Stimulated activated CD4-positive, alpha-beta T cell treated with anti-CD3 and anti-CD28 coated beads, Interleukin-1b, Interleukin-23, amount 100 ng/mL, for 24 hours (primary cell): ENCODE measurements at places on chromosomes 11 and 22.

GRCh38 chr11:84899740-84900139, 727.4 kb downstream of the DLG2 start:
- no peak for DNase-seq

DNA sequence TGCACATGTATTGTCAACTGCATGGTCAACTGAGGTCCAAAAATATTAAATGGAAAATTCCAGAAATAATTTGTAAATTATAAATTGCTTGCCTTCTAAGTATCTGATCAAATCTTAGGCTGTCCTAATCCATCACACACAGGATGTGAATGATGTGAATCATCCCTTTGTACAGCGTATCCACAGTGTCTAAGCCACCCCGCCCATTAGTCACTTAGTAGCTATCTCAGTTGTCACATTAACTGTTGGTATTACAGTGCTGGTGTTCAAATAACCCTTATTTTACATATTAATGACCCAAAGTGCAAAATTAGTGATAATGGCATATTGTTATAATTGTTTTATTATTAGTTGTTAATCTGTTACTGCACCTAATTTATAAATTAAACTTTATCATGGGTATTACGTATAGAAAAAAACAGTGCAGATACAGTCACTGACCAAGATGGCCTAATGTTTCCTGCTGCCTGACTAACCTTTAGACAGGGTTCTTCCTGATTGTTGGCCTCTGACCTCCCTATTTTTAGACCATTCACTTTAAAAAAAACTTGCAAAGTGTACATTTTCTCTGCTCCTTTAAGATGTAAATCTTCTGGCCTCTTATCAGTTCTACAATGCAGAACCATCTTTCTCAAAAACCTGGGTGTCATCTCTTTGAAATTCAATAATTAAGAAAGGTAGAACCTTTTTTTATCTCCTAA, 2.9 kb upstream of the SVIP start:
- DNase-seq = no peak

- no peak for DNase-seq
Observed at GRCh38 chr22:24184057-24184798, 2.9 kb downstream of the SUSD2 start.

- DNase-seq = no peak
Observed at GRCh38 chr11:117425679-117426296, 98.1 kb downstream of the CEP164 start.

- no peak for DNase-seq
Observed at GRCh38 chr22:42919199-42919598, 62.1 kb upstream of the ARFGAP3 start.

DNA sequence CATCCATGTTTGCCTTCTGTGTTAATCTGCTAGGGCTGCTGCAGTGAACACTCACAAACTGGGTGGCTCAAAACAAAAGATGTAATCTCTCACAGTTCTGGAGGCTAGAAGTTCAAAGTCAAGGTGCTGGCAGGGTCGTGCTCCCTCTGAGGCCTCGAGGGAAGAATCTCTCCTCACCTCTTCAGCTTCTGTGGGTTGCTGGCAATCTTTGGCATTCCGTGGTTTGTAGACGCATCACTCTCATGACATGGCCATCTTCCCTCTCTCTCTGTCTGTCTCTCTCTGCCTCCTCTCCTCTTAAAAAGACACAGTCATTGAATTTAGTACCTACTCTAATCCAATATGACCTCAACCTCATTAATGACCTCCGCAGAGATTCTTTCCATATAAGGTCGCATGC, 78.8 kb downstream of the TSPAN18 start:
- no peak for DNase-seq

DNA sequence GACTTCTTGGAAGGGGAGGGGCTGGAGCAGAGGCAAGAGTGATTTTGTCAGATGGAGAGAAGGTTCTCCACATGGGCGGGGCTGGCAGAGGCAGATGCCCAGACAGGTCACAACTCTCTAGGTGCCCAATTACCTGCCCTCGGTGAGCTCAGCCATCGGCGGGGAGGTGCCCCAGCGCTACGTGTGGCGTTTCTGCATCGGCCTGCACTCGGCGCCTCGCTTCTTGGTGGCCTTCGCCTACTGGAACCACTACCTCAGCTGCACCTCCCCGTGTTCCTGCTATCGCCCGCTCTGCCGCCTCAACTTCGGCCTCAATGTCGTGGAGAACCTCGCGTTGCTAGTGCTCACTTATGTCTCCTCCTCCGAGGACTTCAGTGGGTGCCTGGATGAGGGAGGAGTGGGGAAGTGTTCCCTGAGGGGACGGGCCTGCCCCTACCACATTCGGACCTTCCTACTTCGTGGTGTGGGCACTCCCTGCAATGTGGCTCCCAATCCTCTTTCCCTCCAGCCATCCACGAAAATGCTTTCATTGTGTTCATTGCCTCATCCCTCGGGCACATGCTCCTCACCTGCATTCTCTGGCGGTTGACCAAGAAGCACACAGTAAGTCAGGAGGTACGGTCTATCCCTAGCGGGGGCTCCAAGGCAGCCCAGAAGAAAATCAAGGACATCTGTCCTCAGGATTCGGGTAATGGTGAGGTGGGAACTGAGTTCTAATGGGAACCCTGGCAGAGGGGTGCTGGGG, 15.6 kb downstream of the PGAP2 start:
- DNase-seq = no peak

DNA sequence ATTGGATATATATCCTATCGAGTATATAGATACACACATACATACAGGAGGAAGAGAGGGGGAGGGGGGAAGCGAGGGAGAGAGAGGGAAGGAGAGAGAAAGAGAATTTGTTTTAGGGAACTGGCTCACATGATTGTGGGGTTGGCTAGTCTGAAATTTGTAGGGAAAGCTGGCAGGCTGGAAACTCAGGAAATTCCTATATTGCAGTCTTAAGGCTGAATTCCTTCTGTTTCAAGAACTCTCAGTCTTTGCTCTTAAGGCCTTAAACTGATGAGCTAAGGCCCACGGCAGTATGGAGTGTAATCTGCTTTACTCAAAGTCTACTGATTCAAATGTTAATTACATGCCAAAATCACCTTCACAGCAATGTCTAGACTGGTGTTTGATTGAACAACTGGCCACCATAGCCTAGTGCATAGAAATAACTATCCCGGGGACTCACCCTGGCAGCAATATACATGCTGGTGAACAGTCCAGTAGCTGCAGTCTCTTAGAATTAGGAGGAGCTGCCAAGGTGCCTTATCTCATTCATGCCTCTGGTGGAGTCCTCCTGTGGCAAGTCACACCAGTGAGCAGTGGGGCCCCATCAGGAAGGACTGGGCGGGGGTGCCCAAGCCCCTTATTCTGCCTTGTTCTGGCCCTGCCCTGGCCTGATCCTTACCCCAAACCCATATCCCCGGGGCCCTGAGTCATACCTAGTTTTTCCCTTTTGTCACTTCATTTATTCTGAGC, 59.7 kb upstream of the AMPD3 start:
- no peak for DNase-seq

- DNase-seq = peak; percentile 74
Observed at GRCh38 chr22:36365020-36365411, 22.8 kb downstream of the MYH9 start.

DNA sequence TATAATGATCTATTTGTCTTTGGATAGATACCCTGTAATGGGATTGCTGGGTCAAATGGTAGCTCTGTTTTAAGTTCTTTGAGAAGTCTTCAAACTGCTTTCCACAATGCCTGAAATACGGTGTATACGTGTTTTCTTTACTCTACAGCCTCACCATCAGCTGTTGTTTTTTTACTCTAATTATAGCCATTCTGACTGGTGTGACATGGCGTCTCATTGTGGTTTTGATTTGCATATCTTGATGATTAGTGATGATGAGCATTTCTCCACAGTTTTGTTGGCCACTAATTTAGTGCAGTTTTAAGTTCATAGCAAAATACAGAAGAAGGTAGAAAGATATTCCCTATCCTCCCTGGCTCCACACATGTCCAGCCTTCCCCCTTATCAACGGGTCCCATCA, 26.3 kb upstream of the VPREB1 start:
- DNase-seq = no peak

GRCh38 chr22:40540265-40540664, 96.3 kb downstream of the MRTFA start:
- DNase-seq = no peak

DNA sequence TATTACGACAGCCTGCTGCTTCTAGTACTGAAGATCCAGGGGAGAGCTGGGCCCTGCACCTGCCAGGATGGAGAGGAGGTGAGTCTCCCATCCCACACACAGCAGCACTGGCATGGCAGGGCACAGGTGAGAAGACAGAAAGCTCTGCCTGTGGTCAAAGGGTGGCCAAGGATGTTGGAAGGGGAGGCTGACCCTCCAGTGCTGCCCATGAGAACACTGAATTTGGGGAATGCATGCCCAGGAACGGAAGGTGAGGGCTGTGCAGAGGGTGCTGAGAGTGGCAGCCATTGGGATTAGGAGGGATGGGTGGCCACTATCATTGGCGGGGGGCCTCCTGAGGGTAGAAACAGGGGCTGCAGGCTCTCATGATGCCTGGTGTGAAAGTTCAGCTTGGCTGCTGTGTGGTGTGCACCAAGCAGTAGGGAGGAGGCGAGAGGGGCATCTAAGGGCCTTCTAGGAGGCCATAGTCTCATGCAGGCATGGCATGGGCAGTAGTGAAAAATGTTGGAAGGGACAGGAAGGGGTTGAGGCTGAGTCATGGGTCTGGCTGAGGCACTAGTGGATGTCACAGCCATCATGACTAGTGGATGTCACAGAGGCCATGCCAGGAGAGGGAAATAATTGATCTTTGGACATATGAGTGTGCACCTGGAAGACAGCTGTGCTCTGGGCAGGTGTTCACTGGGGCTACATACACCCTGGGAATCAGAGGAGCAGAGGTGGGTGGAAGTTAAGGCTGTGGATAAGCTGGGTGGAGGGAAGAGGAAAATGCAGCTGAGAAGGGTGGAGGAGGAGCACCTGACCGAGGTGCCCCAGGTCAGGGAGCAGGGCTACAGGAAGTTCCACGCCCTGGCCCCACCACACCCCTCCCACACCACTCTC, 2.5 kb upstream of the LRRC74B start:
- DNase-seq = no peak

DNA sequence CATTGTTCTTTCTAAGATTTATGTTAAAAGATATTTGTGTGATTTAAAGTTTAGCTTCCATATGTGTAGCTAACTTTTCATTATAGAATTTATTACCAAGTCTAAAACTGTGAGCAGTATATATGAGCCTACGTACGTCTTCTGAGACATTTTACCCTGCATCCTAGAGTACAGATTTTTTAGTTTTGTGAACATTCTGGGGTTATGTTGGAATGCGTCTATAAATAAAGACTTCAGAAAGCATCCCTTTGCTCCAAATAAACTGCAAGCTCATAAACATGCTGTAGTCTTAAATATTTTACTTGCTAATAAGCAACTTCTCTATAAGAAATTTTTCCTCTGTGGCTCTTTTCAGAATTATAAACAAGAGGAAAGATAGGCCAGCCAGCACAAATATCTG, 236.5 kb downstream of the DDX10 start:
- DNase-seq = no peak

- no peak for DNase-seq
Observed at GRCh38 chr22:29031227-29032011, 30.2 kb downstream of the C22orf31 start.

GRCh38 chr11:44798607-44798972, 71.8 kb downstream of the TSPAN18 start:
- no peak for DNase-seq

- peak; percentile 36 for DNase-seq
Observed at GRCh38 chr11:124402326-124402922, 3.6 kb upstream of the OR8B3 start.

DNA sequence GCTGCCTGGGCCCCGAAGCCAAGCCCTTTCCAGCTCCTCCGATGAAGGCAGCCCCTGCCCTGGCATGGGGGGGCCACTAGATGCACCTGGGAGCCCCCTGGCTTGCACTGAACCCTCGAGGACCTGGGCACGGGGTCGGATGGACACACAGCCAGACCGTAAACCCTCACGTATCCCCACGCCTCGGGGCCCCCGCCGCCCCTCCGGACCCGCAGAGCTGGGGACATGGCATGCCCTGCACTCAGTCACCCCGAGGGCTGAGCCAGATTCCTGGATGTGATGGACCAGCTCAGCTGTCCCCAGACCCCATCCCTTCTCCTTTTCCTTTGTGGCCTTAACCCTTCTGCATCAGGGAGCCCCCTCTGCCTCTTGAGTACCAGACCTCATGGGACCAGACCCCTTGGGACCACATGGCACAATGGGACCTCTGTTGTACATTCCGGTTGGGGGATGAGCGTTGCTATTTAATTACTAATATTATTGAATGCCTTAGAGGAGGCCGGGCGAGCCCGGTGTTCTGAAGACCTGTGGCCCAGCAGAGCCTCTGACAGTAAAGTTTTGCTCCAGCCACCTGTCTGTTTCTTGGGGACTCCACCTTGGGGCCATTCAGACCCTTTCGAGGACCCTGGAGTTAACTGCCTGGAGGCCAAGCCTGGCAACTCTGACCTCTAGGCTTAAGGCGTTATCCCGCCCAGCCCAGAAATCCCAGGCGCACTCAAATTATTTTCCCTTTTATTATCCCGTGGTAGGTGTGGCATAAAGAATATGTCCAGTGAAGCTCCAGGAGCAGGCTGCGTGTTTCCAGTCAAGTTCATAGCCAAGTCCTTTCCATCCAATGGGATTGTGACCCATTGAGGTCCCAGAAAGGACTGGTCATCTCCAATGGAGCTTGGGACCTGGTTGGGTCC, 3.0 kb downstream of the RASL10A start:
- no peak for DNase-seq

DNA sequence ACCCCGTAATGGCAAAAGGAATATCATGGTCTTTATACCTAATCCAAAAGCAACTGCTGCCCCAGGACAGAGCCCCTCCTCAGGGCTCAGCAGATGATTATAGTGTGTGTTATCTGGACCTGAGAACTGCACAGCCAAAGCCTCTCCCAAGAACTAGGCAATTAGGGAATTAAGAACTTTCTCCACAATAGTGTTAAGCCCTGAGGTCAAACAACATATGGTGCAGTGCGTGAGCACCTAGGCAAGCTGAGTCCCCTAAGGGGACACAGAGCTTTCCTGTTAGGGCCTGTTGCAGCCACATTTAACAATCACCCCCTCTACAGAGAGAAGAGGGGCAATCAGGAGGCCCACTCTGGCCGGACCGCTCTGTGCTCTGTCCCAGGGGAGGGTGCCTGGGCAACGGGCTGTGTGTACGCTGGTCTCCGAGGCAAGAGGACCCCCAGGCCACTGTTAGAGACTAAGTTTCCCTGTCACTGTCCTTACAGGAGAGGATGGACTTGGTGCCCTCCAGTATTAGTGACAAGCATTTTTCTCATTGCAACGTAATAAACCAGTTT, 1.4 kb upstream of the KCNJ5 start:
- DNase-seq = no peak

DNA sequence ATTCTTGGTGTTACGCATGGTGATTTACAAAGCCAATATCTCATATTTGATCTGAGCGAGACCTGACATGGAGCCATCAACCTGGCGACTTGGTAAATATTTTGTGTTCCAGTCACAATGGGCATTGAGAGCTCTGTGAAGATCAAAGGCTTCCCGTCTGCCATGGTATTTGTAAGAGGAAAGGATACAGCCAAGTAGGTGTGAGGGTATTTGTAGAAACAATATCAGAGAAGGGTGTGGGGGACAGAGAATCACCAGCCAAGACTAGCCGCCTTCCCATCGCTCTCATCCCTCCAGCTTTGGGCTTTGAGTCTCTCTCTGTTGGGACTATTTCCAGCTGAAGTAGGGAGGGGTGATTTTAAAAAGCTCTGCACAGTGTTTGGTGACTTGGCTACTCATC, 173.4 kb upstream of the BDNF start:
- no peak for DNase-seq

GRCh38 chr22:29313576-29314466, 1.7 kb downstream of the RASL10A start:
- no peak for DNase-seq
